Suppressor macrophage (primary cell): ENCODE measurements at places on chromosomes 4 and X.

DNA sequence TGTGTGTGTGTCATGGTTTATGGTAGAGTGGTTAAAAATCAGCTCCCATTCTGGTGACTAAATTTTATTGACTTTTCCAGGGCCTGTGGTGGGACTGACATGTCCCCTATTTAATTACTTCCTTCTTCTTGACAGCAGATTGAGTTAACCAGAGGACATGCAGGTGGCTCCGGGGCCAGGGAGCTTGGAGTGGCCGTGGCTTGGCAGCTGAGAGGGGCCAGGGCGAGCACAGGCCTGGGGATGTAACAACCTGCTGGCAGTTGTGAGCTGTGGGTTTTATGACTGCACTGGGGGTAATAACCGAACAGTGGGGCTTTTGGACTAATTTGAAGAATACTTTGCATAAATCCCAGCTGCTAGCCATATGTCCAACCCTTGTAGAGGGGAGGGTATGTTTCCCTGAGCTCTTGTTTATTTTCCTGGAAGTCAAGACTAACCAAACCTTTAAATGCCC, 186.0 kb downstream of the MID1IP1 start:
- no peak for DNase-seq

DNA sequence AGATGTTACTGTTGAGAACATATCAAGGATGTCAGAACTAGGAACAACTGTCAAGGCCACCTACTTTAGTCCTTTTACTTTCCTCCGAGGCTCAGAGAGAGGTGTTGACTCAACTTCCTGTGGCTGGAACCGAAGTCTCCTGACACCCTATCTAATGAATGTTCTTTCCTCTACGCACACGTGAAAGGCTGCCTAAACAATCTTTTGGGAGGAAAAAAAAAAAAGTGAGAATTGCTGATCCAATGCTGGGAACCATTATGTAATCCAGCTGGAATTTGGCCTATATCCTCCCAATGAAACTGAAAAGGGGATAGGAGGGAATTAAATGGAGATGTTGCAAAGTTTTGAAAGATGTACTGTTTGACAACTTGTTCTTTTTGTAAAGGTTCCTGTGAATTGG, 8.3 kb upstream of the MAP7D3 start:
- no peak for DNase-seq

DNA sequence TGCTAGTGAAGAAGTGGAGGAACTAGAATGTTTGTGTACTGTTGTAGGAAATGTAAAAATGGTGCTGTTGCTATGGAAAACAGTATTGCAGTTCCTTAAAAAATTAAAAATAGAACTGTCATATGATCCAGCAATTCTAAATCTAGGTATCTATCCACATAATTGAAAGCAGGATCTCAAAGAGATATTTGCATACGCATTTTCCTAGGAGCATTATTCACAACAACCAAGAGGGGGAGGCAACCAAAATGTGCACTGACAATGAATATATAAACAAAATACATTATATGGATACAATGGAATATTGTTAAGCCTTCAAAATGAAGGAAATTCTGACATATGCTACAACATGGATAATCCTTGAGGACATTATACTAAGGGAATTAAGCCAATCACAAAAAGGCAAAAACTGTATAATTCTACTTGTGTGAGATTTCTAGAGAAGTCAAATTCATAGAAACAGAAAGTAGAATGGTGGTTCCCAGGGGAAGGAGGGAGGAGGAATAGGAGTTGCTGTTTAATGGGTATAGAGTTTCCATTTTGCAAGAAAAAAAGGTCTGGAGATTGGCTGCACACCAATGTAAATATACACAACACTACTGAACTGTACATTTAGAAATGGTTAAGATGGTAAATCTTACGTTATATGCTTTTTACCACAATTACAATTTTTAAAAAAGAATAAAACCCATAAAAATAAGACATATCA, 35.6 kb upstream of the KCNE5 start:
- no peak for DNase-seq

GRCh38 chr4:40613456-40613855, 16.2 kb downstream of the RBM47 start:
- DNase-seq, result no peak

GRCh38 chr4:134668237-134668636, 466.6 kb upstream of the PABPC4L start:
- no peak for DNase-seq

DNA sequence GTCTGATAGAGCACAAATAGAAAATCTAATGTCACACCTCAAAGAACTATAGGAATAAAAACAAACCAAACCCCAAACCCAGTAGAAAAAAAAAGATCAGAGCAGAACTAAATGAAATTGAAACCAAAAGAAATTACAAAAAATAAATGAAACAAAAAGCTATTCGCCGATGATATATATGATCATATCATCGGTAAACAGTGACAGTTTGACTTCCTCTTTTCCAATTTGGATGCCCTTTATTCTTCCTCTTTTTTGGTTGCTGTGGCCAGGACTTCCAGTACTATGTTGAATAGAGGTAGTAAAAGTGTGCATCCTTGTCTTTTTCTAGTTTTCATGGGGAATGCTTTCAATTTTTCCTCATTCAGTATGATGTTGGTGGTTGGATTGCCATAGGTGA, 215.3 kb upstream of the AR start:
- DNase-seq, result peak; percentile 51

GRCh38 chr4:174099712-174100111, 183.8 kb downstream of the FBXO8 start:
- DNase-seq, result no peak

GRCh38 chr4:91470671-91471070, 833.1 kb upstream of the GRID2 start:
- DNase-seq, result no peak

DNA sequence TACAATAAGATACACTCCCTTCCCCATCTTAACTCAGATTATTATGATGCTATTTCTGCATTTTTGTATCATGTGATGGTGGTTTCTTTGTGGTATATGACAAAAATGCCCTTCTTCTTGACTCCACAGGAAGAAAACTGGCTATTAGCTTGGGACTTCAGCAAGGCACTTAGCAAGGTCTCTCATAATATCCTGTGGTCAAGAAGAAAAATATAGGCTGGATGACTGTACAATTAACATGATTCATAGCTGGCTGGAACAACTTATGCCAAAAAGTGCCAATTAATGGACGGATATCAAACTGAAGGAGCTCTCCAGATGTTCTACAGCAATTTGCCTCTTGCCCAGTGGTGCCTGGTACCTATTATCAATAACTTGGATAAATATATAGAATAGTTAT, 2.3 kb upstream of the MID1IP1 start:
- DNase-seq, result no peak

DNA sequence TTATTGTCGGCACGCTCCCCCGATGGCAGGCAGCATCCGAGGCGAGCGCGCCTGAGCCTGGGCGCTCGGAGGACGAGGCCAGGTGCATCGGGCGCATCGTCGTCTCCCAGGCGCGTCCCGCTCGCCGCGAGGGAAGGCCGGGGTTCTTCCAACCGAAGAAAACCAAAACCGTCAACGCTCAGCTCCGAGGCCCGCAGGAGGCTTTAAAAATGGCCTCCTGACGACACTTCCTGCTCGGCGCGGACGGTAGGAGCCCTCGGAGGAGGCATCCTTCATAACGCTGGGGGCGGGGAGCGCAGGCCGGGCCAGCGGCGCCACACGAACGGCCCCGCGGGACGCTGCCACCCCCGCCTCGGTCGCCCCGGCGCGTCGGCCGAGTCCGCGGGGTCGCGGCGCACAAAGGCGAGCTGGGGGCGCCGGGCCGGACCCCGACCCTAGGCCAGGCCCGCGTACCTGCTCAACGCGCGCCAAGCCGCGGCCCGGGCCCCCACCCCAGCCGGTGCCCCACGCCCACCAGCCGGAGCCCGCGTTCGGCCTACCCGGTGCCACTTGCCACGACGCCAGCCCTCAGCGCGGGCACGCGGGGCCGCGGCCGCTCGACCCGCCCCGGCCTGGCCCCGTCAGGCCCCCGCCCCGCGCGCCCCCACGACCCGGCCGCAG, 501 bp downstream of the ZNF518B start:
- DNase-seq, result peak; percentile 65
